ENCODE measurements at places on chromosomes 16 and 17.

DNA sequence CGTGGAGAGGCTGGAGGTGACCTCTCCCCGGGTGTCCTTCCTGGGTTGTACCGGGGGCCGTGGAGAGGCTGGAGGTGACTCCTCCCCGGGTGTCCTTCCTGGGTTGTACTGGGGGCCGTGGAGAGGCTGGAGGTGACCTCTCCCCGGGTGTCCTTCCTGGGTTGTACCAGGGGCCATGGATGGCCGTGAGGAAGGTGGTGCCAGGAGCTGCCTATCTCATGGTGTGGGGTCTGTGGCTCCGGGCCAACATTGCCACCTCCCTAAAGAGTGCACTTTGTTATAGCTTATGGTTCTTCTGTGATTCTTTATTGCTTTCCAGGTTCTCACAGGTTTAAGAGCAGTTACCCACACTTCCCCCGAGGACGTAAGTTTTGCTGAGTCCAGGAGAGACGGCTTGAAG is 86.3 kb upstream of the ZNF750 start:
- DNase-seq = no peak

DNA sequence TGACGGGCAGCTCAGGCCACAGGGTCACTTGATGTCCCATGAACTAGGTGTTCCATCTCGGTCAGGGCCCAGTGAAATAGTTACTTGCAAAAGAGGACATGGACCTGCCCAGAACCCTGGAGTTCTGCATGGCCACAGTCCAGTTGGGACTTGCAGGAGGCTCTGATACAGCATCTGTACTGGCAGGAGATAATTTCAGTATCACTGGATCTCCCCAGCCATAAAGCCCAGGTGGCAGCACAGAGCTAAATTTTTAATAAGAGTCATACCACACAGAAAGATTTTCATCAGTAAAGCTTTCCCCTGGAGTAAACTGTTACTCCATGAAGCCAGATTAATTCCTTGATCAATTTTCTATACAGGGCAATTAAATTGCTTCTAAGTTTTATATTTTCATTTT is 18.0 kb upstream of the SLC16A5 start:
- DNase-seq = no peak

GRCh38 chr16:68985855-68986254 is 119.6 kb upstream of the HAS3 start:
- DNase-seq = no peak

GRCh38 chr16:86085795-86086194 is 186.8 kb downstream of the IRF8 start:
- no peak for DNase-seq

- DNase-seq = peak; percentile 69
Measured at GRCh38 chr17:75078284-75079022, 9.3 kb upstream of the SLC16A5 start.

DNA sequence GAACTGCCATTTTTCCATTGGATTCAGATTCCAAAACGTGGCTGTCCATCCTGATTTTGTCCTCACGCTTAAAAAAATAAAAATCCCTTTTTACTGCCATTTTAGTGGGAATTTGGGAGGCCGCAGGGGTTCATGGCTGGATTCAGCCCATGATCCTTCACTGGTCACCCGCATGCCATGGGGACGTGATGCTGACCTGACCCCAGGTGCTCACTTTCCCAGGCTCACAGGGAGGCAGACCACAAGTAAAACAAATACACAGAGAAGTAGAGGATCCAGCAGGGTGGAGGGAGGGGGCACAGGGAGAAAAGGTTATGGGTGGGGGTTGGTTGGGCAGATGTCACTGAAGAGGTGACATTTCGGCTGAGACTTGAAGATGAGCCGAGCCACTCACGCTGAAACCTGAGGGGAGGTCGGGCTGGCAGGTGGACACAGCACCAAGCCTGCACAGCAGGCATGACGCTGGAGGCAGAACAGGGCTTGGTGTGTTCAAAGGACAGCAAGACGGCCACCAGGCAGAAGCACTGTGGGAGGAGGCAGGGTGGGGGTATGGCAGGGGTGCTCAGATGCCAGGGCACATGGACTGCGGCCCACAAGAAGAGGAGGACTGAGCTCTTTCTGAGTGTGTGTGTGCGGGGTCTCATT is 10.7 kb downstream of the COX4I1 start:
- DNase-seq = no peak

DNA sequence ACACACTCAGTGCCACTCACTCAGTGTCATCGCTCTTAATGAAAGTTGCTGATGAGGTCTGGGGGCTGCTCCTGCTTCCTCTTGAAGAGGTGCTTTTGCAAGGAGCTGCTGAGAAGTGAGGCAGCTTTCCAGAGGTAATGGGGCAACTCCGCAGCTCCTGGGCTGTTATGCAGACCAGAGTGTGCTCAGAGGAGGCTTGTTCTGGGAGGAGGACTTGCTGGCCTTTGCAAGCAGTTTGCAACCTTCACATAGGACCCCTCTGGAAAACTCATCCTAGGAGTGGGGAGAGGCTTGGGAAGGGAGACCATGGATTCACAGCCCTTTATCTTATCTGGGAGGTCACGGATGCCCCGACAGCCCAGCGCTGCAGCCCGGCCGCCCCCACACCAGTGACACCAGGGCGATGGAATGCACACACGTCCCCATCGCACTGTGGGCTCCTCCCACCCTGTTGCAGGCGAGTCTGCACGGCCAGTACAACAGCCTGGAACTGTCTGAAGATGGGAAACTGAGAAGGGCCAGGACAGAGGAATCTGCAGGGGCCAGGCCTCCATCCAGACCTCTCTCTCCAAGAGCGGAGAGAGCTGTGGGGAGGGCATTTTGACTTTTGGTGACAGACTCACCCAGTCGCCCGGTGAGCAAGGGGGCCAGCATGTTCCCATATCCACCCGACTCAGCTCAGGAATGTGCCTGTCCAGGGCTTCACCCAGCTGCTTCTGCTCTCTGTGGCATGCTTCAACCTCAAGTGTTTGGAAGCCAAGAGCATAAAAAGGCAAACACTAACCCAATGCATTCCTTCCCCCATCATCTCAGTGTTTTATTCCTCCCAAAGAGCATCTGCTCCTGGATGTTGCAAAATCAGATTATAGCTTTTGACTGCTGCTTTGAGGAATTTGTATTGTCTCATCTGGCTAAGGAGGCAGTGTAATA is 78.6 kb upstream of the ZNF469 start:
- DNase-seq = peak; percentile 76

GRCh38 chr17:8413328-8413727 is 15.7 kb upstream of the RNF222 start:
- DNase-seq = no peak

DNA sequence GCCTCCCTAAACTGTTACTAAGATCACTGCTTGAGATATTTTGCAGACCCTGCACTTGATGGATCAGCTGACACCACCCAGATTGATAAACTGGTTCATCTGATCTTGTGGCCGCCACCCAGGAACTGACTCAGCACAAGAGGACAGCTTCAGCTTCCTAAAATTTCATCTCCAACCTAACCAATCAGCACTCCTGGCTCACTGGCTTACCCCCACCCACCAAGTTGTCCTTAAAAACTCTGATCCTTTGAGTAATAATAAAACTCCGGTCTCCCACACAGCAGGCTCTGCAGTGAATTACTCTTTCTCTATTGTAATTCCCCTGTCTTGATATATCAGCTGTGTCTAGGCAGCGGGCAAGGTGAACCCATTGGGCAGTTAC is 174.8 kb downstream of the UTP18 start:
- no peak for DNase-seq
